GM03348 (cell line): ENCODE measurements at places on chromosomes 4 and X.
A peak's percentile ranks its signal among the peaks of the same experiment; 100 is the strongest.

- DNase-seq, result no peak
Measured at GRCh38 chrX:70998411-70999027, 67.6 kb upstream of the SLC7A3 start.

DNA sequence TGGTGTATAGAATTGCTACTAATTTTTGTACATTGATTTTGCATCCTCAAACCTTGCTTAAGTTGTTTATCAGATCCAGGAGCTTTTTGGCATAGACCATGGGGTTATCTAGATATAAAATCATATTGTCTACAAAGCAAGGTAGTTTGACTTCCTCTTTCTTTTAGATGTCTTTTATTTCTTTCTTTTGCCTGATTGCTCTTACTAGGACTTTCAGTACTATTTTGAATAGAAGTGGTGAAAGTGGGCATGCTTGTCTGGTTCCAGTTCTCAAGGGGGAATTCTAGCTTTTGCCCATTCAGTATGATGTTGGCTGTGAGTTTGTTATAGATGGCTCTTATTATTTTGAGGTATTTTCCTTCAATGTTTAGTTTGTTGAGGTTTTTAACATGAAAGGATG is 187.9 kb upstream of the LCORL start:
- no peak for DNase-seq

DNA sequence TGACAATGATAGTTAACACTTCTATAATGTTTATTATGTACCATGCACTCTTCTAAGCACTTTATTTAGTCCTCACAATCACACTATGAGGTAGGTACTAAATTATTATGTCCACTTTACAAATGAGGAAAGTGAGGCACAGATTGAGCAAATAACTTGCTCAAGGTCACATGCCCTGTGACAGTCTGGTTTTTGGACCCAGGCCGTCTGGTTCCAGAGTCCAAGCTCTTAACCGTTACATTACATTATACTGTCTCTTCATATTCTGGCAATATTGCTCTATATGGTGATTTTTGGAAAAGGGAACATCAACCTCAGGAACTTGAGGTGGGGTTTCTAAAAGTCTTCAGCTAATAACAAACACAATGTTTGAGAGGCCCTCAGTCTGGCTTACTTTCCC is 12.8 kb downstream of the SYTL4 start:
- DNase-seq, result no peak

- DNase-seq, result no peak
Measured at GRCh38 chrX:44040406-44040805, 67.2 kb upstream of the NDP start.

DNA sequence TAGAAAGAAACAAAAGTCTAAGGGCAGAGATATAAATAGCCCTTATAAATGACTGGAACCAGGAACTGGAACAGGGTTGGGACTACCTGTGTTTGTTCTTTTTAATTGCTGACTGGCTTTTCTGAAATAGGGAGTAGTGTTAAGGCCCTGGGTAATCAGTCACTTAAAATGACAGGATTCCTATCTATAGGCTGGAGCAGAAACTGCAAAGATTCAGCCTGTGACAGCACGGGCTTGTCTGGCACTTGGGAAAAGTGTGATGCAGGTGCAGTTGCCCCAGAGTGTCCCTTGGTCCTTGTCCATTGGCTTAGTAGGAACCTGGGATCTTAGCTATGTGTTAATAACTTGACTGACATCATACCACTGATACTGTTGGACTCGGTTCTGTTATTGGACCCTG is 14.7 kb upstream of the PLAC8 start:
- no peak for DNase-seq

GRCh38 chr4:1451752-1452122 is 45.5 kb upstream of the NKX1-1 start:
- DNase-seq, result no peak

- DNase-seq, result no peak
Measured at GRCh38 chr4:120431180-120431579, 364.5 kb upstream of the MAD2L1 start.

DNA sequence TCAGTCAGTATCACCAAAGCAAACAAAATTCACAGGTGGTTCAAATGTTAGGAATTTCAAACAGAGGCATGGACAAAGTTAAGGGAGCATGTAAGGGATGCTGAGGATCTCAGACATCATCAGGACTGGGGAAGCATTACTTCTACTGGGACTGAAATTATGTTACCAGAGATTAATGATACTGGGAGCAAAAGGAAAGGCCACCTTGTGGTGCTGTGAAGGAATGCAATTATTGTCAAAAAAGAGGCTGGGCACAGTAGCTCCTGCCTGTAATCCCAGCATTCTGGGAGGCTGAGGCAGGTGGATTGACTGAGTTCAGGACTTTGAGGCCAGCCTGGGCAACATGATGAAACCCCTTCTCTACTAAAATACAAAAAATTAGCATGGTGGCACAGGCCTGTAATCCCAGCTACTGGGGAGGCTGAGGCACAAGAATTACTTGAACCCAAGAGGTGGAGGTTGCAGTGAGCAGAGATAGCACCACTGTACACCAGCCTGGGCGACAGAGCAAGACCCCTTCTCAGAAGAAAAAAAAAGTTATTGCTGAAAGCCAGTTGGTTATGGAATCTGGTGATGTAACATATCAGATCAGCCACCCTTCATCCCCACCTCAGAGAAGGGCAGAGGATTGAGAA is 954.3 kb downstream of the PCDH7 start:
- peak; percentile 57 for DNase-seq

GRCh38 chr4:140893939-140894338 is 137.8 kb upstream of the TBC1D9 start:
- peak; percentile 72 for DNase-seq
